ENCODE measurements at places on chromosomes 1 and 21.

DNA sequence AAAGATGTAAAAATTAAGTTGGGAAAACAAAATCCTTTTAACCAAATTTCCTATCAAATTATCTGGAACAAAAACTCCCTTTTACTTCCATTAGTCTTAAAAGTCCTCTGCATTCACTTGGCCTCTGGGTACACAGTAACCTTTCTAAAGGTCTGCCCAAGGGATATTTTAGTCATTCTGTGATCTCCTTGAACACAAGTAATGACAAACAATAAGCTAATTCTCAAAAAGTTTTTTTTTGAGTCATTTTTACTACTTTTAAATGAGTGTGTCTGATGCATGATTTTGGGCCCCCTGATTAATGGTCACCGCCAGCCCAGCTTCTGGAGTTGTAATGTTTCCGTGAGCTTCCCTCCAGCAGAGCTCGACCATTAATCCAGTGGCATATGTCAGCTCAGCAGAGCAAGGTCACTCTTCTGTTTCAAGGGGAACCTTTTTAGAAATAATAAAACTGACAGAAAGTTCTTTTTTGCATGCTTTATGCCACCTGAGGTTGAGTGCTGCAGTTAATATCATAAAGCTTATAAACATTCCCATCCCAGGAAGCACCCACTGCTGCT, 14.3 kb downstream of the SAMSN1 start:
- DNase-seq, result no peak

DNA sequence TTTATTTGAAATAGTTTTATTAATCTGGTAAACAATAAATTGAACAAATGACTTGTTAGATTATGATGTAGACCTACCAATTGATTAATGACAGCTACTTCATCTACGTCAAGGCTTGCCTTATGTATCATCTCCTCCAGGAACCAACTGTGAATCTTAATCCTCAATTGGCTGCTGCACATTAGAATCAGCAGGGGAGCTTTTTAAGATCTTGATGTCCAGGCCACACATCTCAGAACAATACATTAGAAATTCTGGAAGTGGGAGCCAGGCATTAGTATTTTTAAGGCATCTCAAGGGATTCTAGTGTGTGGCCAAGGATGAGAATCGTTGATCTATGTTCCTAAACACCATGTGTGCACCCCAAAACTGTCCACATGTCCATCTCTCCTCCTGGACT, 52.0 kb upstream of the LYPLAL1 start:
- DNase-seq, result no peak

- no peak for DNase-seq
Measured at GRCh38 chr1:36955016-36955415, 79.3 kb downstream of the GRIK3 start.

DNA sequence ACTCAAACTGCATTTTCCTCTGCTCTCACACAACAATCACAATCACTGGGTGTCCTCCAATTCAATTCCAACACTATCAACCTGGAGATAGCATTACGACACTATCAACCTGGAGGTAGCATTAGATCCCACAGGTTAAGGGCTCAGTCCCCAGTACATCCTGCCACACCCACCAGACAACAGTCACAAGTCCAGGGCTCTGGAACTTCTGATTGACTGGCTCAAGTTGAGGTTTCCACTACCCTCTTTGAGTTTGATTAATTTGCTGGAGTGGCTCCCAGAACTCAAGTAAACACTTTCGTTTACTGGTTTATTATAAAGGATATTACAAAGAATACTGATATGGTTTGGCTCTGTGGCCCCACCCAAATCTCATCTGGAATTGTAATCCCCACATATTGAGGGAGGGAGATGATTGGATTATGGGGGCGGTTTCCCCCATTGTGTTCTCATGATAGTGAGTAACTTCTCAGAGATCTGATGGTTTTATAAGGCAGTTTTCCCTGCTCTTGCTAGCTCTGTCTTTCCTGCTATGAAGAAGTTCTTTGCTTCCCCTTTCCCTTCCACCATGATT, 49.6 kb upstream of the ARHGAP29 start:
- no peak for DNase-seq

DNA sequence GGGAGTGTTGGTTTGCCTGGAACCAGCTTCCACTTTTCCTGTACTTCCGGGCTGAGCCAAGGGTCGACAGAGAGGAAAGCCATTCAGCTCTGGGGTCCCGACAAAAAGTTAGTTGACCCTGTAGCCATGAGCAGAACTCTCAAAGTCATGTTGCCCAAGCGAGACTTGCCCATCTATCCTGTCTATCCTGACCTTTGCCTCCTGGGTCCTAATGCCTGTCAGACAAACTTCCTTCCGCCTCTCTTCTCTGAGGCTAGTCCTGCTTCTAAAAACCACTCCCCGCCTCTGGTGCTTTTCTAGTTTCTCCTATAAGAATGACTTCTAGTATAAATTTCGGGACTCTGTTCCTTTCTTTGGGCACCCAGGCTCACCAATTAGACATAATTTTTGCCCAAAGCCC, 7.7 kb upstream of the PCP4L1 start:
- no peak for DNase-seq
